ENCODE measurements at places on chromosomes 7 and 10.
A peak's percentile ranks its signal among the peaks of the same experiment; 100 is the strongest.

- no peak for DNase-seq
These were observed 13.5 kb upstream of the ZNRF2 start for GRCh38 chr7:30270921-30271320.

DNA sequence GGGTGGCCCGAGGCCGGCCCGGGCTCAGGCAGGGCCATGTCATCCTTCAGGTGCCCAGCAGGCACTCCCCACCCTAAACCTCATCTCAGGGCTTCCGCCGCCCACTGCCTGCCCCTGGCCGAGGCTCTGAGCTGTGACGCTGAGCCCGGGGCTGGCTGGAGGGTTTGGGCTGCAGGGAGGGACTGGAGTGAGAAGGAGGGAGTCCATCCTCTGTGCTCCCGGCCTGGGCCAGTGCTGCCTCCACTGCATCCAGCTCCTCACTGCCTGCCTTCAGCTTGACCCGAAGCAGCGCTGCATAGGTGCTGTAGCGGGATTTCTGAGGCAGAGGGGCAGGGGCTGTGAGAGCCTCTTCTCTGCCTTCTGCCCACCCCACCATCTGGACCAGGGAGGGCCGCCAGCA, 7.6 kb downstream of the NFKB2 start:
- DNase-seq, result no peak

DNA sequence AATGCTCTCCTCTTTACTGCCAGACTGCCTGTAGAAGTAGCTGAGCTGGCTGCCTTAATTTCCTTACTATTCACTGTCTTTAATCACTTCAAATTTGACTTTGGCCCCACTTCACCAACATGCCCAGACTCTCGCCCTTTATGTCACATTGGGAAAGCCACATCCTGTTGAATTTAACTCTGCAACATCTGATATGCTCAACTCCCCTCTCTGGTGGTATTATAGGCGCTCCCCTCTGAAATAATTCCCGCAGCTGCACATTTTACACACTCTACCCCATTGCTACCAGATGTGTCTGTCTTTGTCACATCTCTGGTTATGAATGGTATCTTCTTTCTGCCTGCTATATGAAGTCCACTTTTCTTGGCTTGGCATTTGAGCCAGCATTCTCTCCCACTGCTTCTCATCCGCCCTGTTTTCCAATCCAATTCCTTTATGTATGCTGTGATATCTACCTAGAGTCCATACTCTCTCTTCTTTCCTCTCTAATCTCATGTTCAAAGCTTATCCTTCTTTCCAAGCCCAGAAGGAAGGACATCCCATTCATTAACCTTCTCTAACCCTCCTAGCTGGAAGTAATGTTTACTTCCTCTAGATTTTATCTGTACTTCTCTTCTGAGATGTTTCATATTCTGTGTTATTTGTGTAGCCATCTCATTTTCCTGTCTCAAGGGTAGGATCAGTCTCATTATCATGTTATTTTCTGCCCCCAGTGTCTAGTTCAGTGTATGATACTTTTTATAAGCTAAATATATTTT, 134.5 kb downstream of the ST7 start:
- DNase-seq, result peak; percentile 29

DNA sequence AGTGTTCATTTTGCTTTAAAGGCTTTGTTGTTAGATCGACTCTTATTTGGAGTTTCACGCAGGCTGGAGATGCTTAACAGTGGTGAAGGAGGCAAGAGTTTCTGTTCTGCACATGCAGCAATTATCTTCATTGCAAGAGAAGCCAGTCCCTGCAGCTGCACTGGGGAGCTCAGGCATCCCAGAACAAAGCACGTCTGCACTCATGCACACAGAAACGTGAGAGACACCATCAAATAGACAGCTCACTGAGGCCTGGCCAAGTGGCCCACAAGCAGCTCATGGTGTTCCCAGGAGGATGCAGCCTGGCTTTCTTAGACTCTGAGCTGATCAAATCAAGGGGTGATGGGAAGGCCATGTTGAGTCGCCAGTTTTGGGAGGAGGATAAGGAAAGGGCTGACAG, 246.1 kb downstream of the CREB5 start:
- DNase-seq, result no peak

DNA sequence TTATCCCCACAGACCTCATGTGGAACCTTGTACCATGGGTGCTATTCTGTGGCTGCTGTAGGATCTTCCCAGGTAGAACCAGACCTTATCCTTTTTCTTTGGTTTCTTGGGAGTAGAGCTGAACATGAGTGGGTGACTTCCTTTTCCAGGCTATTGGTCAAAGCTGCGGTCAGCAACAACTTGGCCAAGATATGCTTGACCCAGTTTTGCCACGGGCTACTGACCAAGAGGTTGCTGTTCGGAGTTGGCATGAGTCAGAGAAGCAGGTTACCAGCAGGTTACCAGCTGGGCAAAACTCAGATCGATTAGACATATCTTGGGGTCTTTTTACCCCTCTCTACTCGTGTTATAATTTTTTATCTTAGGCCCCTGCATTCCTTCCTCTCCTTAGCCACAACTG, 36.7 kb upstream of the HDAC9 start:
- peak; percentile 75 for DNase-seq

Data from astrocyte (in vitro differentiated cells and primary cell).